IPS-NIHi11 (cell line): ENCODE measurements at places on chromosomes 4 and X.
A peak's percentile ranks its signal among the peaks of the same experiment; 100 is the strongest.

GRCh38 chrX:1835056-1835455 is 220.2 kb downstream of the ASMT start:
- DNase-seq, result peak; percentile 39

DNA sequence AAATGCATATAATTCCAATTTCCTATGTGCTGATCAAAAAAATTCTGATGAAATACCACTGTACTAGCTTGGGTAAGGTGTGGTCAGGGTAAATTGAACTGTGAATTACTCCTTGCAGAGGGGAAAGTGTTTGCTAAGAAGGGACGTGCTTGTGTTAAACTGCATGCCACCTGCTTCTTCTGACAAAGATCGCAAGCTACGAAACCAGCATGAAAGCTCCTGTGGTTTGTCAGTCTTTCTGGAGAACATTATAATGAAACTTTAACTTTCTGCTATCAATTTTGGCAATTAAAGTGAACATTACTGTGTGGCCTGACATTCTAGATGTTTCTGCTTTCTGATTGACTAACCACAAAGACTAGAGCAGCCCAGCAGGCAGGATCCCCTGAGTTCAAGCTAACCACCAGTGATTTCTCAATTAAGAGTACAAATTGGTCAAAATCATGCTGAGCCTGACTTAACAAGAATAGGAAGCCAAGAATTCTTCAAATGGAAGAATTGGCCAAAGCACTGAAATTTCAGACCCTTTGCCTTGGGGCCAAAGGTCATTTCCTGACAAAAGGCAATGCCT is 239.0 kb downstream of the SLITRK2 start:
- DNase-seq, result no peak

DNA sequence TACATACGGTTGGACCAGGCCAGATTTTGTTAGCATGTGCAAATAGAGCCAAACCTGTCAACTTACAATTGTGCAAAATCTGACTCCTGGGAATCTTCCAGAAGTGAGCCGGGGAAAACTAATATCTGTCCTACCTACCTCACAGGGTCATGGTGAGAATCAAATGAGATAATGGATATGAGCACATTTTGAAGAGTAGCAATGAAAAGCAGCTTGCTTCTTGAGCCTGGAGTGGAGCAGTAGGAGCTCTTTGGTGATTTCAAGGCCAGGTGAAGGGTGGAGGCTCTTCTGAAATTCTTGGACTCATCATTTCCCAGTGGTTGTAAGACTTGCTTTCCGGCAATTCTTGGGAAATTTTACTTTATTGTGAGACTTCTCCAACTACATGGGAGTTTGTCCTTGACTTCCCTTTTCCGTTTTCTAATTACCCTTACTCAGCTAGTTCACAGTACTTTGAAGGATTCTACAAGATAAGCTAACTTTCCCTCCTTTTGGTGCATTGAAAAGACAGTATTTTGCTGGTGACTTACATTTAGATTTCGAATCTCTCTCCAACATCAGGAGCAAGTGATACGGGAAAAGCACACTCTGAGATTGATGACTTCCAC is 12.2 kb downstream of the PLAC1 start:
- DNase-seq, result no peak

DNA sequence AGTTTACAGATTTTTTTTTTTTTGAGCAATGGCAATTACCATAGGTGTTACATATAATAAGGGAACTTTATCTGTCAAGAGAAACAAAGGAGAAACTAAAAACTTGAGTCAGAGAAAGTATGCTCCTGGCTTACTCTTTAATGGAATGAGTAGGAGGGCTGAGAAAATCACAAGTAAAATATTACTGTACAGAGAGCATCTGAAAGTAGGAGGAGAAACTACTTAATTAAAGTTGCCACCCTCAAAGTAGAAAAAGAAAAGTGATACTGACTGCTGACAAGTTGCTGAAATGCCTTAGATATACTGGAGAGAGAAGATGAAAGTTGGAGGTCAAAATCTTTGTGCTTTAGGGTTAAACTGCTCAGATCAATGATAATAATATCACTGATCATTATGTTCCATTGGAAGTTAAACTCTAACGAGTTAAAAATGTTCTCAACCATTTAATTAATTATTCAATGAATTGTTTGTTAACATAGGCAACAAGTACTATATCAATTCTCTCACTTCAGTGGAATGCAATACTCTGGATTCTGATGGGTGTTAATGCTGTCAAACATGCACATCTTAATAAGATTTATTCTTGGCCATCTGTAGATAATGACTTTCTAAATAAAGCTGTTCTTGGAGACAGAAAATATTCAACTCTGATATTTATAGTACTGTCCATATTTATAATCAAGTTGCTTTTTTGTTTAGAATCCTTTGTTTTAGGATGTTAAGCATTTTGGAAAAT is 61.2 kb upstream of the CAMK2D start:
- no peak for DNase-seq

DNA sequence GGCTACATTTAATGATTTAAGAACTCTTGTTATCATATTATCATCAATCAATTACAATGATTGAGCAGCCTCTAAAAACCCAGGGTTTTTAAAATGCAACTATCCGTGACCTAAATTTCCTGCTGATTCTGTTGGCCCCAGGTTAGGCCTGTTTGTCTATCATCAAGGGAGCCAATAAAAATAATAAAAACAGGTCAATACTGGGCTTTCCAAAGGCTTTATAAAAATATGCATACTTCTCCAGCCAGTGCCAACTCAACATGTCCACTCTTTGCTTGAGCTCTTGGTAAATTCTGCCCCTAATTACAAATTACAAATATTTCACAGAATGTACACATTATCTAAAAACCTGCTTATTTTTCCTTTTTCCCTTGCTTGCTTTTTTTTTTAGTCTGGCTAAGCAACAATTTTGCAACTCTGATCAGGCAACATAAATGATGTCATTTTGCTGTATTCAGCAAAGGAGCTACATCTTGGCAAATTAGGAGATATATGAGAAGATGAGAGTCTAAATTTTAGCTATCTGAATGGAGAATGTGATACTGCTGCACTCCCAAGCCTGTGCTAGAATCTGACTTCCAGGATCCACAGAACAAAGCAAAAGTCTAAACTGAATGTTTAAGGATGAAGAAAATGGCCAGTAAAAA is 204.0 kb downstream of the SCFD2 start:
- no peak for DNase-seq

- no peak for DNase-seq
These were observed 30.2 kb downstream of the BTC start for GRCh38 chr4:74764119-74764518.

GRCh38 chr4:76624241-76624681 is 189.2 kb downstream of the SHROOM3 start:
- peak; percentile 24 for DNase-seq

DNA sequence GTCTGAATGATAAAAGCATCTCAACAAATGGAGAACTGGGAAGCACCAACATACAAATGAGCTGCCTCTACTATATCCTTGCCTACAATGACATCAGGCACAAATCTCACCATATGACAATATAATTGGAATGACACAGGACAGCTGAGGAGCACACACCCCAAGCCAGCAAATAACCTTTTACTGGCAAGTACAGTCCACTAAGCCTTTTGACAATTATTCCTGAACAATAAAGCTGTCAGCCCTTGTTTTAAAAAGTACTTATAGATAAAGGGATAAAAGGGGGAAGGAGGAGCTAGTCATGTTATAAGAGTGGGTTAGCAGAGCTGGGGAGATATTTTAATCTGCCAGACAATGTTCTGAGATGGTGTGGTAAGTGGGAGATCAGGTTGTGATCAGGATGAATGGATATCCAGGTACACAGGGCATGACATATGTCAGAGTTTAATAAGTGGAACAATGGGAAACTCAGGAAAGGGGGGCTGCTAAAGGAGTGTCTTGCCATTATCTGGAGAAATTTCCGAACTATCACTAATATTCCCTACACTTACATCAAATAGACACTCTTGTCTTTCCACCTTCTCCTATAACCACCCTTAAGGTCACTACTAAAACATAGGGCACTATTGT is 127.6 kb downstream of the GPC3 start:
- DNase-seq, result no peak

DNA sequence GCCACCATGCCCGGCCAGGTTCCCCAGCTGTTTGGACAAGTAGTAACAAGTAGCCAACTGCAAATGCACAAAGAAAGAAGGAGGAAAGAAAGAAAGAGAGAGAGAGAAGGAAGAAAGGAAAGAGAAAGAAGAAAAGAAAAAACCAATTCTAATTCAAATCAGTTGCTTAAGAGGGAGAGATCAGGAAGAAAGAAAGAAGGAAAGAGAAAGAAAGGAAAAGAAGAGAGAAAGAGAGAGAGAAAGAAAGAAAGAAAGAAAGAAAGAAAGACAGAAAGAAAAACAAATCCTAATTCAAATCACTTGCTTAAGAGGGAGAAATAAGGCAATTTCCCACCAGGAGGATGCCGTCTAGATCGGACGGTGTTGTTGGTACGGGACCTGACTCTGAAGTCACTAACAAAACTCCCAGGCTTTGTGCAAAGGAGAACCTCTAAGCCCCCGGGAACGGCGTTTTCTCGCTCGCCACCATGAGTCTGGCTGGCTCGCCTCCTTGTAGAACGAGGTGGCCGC is 95.5 kb upstream of the PPP2R3B start:
- no peak for DNase-seq

DNA sequence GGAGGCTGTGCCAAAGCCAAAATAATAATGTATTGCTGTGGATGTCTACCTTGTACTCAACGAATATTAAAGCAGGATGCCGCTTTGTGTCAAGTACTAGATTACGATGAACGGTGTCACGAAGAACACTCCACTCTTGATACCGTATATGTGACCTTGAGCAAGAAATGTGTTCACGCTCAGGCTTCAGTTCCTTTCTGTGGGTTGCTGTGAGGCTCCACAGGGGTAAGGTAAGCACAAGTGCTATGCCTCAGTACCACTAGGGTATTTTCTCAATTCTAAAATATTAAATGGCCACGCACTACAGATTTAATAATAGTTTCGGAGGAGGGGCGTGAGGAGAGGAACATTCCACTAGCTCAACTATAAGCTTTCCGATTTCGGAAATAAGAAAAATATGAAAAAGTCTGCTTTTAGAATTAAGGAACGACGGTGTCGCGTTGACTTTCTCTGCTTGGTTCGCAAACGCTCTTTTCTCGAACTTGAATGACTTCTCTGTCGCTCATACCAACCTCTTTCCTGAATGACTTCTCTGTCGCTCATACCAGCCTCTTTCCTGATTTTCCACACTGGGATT is 607 bp upstream of the SCOC start:
- peak; percentile 15 for DNase-seq

GRCh38 chr4:89026542-89026941 is 30.4 kb downstream of the FAM13A start:
- DNase-seq, result no peak

- no peak for DNase-seq
These were observed 1.7 kb upstream of the SLC2A9 start for GRCh38 chr4:10023050-10023419.

DNA sequence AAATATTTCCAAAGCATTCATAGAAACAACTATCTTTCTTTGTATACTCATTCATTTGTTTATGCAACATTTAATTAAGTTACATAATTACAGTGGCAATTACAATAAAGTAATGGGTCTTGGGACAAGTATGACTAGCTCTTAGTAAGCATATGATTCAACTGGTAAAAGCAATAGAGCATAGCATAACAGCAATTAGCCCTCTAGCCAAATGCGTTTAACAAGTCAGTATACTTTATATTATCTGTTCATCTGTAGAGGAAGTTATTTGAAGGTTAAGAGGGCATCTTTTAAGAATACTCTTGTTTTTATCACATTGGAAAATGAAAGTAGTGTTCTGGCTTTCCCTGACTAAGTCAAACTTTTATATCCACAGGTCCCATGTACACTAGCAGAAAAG is 198.1 kb upstream of the UGT8 start:
- DNase-seq, result no peak

GRCh38 chrX:132206259-132206658 is 13.0 kb downstream of the RAP2C start:
- DNase-seq, result no peak

- DNase-seq, result peak; percentile 75
These were observed 134.8 kb downstream of the ARHGAP10 start for GRCh38 chr4:147866532-147867271.

DNA sequence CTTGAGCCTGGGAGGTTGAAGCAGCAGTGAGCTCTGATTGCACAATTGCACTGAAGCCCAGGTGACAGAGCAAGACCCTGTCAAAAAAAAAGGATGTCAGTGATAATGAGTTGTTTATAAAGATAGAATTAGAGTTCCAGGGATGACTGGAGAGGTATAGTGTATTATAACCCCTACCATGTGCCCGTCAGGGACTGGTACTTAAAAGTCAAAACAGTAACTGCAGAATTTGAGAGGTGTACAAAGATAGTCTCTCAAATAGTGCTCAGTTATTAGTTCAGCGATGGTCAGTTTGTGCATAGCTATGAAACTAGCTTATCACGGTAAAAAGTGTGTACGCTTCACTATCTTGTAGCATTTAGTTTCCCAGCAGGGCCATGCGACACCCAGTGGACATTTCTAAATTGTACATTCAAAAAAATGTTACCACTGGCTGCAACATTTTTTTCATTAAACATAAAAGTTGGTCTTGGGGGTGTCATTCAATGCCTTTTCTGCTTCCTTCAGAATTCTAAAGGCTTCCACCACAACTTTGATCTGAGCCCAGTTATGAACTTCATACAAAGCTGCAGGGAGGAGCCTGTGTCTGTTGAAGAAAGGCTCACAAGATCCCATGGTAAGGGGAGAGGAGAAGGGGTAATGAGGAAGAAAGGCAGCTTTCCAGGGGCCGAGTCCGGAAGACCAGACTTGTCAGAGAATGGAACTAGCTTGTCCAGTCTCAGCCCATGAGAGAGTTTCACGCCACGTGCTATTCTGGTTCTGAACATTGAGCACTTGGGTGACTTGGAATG is 9.2 kb upstream of the GYG2 start:
- no peak for DNase-seq

DNA sequence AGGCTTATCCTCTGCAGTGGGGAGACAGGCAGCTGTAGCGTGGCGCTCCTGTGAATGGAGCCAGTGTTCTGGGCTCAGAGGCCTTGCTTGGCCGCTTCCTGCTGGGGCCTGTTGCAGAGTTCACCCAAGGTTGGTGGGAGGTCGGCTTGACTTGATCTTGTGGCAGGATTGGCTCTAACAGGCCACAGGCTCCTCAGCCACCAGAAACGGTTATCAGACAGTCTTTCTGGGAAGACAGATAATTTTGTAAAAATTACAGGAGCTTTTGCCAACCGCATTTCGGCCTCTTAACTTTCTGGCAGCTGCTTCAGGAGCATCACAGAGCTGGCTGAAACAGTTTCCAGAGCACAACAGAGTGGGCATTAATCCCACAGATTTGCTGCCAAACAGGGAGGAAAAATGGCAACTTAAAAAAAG is 66.4 kb downstream of the DIPK2B start:
- DNase-seq, result no peak
